ENCODE measurements at places on chromosomes 13 and 19. TPM values are rescaled to one million over a fixed set of nuclear protein-coding genes. Genes with fewer than 3 reads are reported as not detected.
A peak's percentile ranks its signal among the peaks of the same experiment; 100 is the strongest.

ABCC4 gene
- 17.7 TPM for total RNA-seq

SMIM44 gene
- total RNA-seq = not detected

LIN37 gene
- 8.2 TPM for total RNA-seq

ARHGEF18 gene
- 66.8 TPM for total RNA-seq

SBK3 gene
- total RNA-seq = 0.46 TPM

- peak; percentile 85 for DNase-seq
These were observed 138.2 kb downstream of the SLC7A1 start for GRCh38 chr13:29457299-29457698.

DNA sequence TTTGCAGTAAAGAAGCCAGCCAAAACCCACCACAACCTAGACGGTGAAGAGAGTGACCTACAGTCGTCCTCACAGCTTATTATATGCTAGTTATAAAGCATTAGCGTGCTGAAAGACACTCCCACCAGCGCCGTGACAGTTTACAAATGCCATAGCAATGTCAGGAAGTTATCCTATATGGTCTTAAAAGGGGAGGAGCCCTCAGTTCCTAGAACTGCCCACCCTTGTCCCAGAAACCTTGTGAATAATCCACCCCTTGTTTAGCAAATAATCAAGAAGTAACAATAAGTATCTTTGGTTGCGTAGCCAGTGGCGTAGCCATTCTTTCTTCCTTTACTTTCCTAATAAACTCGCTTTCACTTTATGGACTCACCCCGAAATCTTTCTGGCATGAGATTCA is 227.9 kb upstream of the ARGLU1 start:
- no peak for DNase-seq

- peak; percentile 64 for DNase-seq
These were observed 14.3 kb downstream of the ZBTB7A start for GRCh38 chr19:4052114-4052992.

- peak; percentile 80 for DNase-seq
These were observed 673 bp downstream of the TEAD2 start for GRCh38 chr19:49361438-49362047.

DNA sequence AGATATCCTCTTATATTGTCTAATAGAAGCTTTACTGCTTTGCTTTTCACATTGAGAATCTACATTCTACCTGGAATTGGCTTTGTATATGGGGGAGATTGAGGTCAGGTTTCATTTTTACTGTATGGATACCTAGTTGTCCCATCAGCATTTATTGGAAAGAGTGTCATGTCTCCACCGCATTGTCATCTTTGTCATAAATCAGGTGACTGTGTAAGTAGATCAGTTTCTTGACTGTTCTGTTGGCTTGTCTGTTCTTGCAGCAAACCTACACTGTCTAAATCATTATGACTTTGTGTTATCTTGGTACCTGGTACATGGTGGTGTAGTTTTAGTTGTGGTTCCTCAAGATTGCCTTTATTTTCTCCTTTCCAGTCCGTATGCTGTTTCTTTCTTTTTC is 5.8 kb downstream of the URI1 start:
- DNase-seq = no peak

- DNase-seq = no peak
These were observed 6.7 kb downstream of the SPPL2B start for GRCh38 chr19:2334986-2335846.

- DNase-seq = peak; percentile 60
These were observed 822 bp upstream of the ZNF274 start for GRCh38 chr19:58181902-58182576.

GRCh38 chr19:510606-511100 is 3.4 kb downstream of the TPGS1 start:
- DNase-seq = peak; percentile 82

All from PC-3 (cell line).